ENCODE measurements at places on chromosomes 4 and X.
A peak's percentile ranks its signal among the peaks of the same experiment; 100 is the strongest.

DNA sequence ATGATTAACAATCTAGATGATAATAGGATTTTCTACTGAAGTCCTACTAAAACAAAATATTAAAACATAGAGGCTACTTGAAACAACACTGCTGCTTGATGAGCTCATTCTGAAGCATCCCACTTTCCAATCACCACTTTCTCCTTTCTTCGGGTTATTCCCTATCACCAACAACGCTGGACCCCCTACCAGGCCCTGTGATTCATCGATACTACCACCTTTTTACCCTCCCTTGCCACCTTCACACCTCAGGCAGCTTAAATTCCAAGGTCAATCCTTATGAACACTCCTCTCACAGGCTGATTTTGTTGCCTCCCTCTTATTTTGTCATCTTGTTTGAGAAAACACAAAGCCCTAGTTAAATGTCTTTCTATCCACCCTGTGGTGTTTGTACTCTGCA, 102.6 kb downstream of the IQCM start:
- no peak for DNase-seq

DNA sequence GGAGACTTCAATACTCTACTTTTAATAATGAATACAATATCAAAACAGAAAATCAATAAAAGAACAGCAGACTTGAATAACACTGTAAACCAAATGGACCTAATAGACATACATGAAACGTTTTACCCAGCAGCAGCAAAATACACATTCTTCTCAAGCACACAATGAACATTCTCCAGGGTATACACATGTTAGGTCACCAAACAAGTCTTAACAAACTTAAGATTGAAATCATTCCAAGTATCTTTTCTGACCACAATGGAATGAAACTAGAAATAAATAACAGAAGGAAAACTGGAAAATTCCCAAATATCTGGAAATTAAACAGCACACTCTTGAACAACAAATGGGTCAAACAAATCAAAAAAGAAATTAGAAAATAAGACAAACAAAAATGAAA, 145.0 kb upstream of the CT83 start:
- DNase-seq = no peak

DNA sequence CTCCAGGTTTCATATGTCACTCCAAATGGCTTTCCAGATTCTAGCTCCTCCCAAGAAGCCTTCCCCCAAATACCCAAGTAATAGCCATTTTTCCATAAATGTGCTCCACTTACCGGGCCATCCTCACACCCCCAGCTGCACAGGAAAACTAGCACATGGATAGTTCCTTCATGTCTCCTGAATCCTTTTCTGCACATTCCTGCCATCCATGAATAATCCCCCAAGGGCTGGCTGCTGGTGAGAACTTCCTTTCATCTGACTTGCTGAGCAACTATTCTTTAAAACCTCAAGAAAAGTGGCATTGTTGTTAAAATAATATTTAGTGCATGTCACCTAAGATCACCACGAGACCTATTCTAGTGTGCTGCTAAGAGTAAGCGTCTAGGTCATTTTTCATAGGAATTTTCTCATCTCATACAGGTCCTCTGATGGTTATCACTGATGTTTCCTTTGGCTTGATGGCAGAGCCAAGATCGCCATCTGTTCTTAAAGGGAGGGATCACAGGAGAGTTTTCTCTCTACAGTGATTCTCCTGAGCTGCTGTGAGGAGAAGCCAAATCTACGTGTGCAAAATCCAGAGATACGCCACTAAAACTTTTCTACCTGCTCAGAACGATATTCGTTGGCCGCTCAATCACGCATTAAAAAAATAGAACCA, 71.3 kb downstream of the MAP3K15 start:
- no peak for DNase-seq

DNA sequence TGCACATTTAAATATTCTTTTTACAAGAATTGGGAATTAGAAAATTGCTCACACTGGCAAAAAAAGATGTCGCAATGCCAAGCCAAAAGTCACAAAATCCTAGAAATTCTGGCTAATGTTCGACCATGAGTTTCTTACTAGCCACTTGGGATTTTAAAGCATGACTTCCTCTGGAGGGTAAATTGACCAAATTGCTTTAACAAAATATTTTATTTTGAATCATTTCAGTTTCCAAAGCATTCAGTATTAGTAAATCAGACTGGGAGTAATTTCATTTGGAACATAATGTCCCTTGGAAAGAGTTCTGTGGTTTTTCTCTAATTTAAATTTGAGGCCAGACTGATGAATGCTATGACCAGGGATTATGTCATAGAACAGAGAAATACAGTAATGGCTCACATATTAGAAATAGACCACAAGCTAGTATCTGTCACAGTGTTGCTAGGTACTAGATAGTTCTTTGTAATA, 7.6 kb upstream of the CXCL5 start:
- DNase-seq = no peak

DNA sequence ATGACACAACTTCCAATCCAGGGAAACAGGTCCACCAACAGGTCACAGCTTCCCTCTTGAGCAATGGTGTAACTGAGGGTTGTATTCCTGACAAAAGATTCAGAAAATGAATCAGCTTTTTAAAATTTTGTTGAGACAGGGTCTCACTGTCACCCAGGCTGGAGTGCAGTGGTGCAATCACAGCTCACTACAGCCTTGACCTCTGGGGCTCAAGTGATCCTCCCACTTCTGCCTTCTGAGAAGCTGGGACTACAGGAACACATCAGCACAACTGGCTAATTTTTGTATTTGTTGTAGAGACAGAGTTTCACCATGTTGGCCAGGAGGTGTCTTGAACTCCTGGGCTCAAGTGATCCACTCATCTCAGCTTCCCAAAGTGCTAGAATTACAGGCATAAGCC, 43.7 kb downstream of the SAT1 start:
- DNase-seq = no peak

DNA sequence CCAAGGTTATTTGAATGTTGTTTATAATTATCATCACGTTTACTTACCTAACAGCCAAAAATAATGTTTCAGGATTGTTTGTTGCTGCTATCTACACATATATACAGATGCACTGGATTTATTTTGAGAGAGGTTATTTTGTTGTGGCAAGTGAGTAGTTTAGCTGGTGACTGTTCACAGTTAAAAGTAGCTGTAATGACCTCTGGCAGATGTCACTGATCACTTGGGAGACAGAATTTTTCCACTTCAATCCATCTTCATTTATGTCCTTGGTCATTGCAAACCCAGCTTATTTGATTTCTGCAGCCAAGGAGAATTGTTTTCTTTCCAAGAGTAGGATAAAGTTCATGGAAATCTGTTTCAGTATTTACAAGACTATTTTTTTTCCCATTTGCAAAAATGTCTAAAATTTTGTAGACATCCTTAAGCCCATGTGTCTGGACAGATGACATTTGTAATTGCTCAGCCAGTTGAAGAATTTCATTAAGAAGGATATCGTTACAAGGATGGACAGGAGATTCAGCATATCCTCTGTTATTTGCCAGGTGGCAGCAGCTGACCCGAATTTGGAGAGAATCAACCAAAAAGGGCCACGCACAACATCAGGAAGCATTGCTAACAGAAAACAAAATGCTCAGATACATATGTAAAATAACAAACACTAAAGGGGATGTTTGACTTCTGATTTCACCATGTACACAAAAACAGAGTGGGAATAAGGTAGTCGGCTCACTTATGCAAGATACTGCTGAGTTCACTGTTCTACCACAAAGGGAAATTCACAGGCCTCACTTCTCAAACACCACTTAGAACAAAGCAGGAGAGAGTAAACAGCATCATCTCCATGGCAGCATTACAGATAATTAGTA, 64.5 kb downstream of the GPRIN3 start:
- no peak for DNase-seq

DNA sequence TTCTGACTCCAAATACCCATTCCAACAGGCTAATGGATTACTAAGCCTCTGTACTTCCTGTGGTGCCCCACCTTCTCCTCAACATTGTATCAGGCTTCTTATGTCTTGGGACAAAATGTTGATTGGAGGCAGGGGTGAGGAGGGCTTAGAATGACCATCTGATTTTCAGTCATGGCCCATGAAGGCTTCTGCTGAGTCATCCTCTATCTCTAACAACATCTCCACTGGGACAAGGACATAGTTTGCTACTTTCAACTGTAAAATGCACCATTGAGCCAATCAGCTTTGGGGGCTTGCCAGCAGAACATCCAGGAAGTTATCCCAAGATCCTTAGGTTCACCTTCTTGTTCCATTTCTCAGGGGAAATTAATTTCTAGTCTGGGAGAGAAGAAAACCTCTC, 29.5 kb downstream of the MAGEB17 start:
- DNase-seq = no peak

- DNase-seq = no peak
Measured at GRCh38 chrX:143634309-143634662, 1.6 kb downstream of the SLITRK4 start.

DNA sequence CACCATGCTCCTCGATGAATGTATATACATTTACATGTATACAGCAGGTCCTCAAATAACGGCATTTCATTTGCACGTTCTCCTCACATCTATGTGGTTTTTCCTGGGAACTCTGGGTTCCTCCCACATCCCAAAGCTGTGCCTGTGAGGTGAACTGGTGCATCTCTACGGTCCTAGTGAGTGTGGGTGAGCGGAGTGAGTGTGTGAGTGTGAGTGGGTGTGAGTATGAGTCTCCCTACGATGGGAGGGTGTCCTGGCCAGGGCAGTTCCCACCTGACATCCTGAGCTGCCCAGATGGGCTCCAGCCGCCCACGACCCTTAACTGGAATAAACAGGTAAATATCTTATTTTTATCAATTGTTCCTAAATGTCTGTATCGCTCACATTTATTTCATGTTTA, 40.0 kb downstream of the ACSL1 start:
- no peak for DNase-seq

DNA sequence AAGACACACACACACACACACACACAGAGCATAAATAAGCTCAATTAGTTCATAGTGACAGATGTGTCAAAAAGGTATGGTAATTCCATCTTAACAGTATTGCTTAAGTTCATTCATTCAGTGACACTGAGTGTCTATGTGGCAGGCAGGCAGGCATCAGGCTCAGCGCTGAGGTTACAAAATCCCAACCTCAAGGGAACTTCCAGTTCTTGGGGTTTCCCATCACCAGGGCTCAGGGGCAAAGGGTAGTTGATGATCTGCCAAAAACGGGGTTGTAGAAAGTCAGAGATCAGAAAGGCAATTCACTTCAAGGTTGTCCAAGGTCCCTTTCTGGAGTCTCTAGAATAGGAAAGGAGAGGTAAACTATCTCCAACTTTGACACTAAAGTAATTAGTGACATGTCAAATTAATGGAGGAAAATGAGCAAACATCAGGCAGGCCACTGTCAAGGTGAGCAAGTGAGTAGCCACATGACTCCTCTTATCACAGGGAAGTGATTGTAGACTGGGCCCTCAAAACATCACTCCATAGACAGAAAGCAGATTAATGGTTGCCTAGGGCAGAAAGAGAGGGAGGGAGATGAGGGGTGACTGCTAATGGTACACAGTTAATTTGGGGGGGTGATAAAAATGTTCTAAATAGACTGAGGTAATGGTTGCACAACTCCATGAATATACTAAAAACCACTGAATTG, 41.8 kb downstream of the GPC4 start:
- no peak for DNase-seq

GRCh38 chrX:38561951-38562719, 793 bp downstream of the TSPAN7 start:
- DNase-seq = peak; percentile 52

GRCh38 chr4:38298868-38299713, 338.9 kb downstream of the PTTG2 start:
- DNase-seq = no peak

- DNase-seq = no peak
Measured at GRCh38 chrX:129158505-129158904, 364.8 kb downstream of the SMARCA1 start.

GRCh38 chr4:54586320-54586955, 71.3 kb upstream of the KIT start:
- no peak for DNase-seq

All from occipital lobe (tissue), 3 donors.